ENCODE measurements at places on chromosomes 3 and 15.

- no peak for DNase-seq
These were observed 39.8 kb downstream of the CCDC12 start for GRCh38 chr3:46936733-46937250.

DNA sequence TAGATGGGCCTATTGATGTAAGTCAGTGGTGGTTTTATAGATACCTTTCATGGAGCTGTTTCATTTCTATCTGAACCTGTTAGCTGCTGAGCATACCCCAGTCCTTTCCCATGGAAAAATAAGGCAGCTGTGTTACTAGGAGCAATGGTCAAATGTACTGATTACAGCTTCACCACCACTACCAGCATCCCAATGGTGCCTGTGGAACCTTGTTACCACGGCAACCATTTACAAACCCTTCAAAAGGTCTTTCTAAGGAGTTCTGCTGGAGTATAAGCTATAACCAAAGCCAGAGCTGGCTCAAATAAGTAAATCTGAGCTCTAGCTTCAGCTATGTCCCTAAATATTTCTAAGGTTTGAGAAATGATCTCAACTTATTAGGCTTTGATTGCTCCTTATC lies 133.4 kb upstream of the ACP3 start:
- no peak for DNase-seq

GRCh38 chr3:26099692-26100091 lies 309.8 kb downstream of the OXSM start:
- no peak for DNase-seq

DNA sequence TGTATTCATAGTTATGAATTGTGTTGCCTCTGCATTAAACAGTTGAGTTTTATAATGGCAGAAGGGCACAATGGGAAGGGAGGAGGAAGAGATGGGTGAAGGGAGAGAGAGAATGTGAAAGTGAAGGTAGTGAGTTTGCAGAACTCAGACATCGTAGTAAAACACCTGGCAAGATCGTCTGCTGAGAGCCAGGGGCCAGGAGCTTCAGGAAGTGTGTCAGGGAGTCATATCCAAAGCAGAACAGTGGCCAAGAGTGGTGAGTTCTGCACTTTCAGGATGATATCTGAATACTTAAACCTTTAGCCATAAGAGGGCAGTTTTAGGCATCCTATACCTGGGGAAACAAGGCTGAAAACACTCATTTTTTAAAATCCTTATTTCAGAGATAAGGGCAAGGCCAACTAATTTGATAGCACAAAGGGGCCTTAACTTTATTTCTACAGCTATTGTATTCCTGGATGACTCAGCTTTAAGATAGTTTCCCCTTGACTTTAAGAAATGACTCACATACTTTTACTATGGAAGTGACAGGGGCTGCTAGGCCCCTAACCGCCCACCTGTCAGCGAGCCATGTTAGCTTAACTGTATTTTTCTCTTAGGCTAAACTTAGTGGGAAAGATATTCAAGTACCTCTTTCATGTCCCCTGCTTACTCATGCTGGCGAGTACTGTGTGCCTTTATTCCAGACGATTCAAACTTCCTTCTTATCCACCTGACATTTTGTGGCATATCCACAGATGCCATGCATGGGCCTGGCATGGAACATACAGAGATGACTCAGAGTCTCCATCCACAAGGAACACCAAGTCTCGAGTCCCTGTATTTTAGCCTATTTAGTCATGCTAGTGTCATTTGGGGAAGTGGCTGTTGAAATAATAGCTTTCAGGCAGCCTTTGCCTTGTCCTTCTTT lies 53.9 kb downstream of the RLBP1 start:
- DNase-seq: no peak

GRCh38 chr15:54089776-54090175 lies 111.5 kb downstream of the UNC13C start:
- DNase-seq: no peak

DNA sequence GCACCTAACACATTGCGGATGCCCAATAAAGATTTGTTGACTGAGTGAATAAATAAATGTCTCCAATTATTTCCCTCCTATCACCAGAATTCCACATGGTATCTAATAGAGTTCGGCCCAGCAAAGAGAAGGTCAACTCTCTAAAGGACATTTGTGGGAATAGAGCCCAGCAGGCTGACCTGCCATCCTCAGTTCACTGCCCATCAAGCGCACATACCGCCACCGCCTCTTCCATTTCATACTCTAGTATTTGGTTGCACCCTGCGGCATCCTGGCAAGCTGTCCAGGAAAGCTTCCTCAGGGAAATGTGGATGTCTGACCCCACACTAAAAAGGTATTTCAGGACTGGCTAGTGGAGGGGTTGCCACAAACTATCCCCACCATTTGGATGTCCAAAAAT lies 29.8 kb upstream of the DLG1 start:
- DNase-seq: no peak

DNA sequence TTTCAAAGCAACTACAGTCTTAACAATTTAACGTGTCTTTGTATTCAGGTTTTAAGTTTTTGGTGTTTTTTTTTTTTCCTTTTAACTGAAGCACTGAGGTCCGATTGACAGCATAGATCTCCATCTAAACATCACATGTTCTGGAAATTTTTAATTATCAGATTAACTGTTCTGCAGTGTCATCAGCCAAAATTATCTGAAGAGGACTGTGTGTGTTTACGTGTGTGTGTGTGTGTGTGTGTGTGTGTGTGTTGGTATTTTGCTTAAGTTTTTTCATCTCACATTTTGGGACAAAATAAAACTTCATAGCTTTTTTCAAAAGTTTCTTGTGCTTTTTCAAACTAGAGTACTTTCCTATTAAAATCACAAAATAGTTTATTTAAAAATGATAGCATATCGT lies 1.8 kb downstream of the PIK3CA start:
- no peak for DNase-seq

- peak; percentile 66 for DNase-seq
These were observed at the start of gene NXPE3 for GRCh38 chr3:101779047-101779821. Gene NXPE3, plus strand, starts transcription at chr3:101779211. Its CDS starts 6,386 bp downstream, at chr3:101785597.

DNA sequence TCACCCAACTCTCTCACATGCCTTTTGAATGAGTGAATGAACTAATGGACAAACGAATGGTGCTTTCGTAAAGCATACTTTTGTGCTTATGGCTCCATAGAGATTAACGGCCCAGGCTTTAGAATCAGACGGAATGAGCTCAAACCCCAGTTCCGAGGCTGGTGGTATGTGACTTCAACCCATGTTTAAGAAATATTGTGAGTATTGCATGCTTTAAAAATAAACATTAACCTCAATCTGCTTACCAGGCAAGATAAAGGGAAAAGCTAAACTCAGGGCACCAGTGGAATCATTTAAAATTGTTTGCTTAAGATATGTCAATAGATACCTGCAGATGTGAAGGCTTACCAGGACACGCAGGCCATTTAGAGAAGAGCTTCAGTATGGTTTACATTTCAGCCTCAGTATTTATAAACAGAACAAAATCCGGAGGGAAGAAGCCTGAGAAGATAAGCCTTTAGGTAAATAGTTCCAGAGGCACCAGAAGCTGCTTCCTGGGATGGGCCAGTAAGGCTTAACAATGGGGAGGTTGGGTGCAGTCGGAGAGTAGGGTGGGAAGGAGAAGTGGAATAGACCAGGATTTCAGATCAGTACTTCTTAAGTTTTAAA lies 186.4 kb downstream of the ADAMTS9 start:
- no peak for DNase-seq

DNA sequence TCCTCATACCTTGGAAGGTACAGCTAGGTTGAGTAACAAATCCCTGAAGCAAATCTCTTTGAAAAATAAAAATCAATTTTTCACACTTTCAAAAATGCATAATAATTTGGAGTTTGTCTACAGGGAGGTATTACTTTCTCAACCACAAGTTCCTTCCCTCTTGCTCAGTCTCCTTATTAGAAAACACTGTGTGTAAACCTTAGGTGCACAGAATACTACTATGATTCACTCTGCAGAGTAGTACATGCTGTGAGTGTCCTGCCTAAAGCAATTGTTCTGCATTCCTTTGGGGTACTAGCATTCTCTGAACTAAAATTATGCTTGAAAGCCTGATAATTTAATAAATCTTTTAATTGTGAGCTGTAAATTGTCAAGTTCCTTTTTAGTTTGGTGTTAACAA lies 115.9 kb upstream of the EPHA3 start:
- no peak for DNase-seq
